ENCODE measurements at places on chromosomes 12 and 14.

DNA sequence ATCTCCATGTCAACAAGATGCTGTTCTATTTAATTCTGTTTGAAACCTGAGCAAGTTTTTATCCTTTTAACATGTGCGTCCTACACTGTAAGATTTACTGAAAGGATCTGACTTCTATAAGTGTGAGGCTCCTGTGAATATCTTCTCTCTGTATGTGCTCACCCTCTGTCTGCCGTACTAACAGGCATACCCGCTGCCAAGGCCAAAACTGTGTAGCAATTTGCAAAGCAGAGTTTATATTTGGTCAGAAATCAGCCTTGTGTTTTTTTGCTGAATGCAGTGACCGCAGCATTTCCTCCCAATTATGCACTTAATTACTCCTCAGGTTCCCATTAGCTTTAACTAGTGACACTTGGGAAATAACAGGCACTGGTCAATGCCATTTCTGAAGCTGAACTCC, 12.3 kb downstream of the CHST11 start:
- DNase-seq: no peak

DNA sequence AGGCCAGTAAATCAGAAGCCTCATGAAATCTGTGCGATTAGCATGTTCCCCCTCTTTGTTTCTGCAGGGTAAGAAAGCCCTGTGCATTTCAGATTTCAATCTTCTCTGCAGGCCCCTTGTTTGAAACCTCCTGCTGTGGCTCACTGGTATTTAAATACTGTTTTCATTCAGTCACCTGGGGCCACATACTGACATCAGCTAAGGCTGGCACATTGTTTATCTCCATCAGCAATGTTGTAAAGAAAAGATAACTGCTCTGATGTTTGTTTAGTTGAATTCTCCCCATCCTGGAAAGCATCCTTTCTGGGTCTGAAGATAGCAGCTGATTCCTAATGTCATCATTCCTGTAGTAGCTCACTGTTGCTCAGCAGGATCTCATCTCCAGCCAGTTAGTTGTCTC, 554.9 kb downstream of the NRXN3 start:
- DNase-seq: no peak

DNA sequence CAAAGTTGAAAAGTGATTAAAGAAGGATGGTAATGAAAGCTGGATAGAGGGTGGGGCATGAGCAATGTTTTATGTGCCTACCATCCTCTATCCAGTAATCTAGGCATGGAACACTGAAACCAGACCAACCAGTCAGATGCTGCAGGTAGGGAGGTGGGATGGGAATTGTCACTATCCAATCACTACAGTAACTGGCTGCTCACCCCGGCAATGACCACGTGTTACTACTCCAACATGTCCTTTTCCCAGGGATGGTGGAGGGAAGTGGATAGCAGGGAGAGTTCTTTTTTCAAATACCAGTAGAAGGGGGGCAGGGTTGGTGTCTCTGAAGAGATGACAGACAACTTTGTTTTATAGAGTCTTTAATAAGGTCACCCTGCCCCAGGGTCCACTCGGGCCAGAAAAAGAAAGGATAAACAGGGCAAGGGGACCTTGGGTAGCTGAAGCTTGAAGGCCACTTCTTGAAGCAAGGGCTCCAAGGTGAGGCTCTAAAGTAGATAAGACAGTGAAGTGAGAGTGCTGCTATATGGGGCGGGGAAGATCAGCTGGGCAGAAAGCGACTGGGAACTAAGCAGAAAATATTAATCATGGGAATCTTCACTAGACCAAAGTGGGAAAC, 14.7 kb upstream of the CDH24 start:
- no peak for DNase-seq

GRCh38 chr12:119179335-119180021, 747 bp downstream of the HSPB8 start:
- no peak for DNase-seq

- no peak for DNase-seq
Observed at GRCh38 chr12:96416033-96416799, 16.0 kb upstream of the CDK17 start.

- no peak for DNase-seq
Observed at GRCh38 chr12:91104812-91105466, 6.4 kb downstream of the LUM start.
